ENCODE measurements at places on chromosomes 3 and 15.
A peak's percentile ranks its signal among the peaks of the same experiment; 100 is the strongest.

- H3K36me3 ChIP-seq, result no peaks in the 10 kb centered on the region
- DNase-seq, result no peak
- no peaks in the 10 kb centered on the region for H3K27me3 ChIP-seq
- H3K27ac ChIP-seq, result no peak overlapping the region
Observed at GRCh38 chr3:7437231-7437630, 576.3 kb downstream of the GRM7 start.

GRCh38 chr15:55740359-55740878 lies 2.5 kb downstream of the PRTG start:
- H3K27me3 ChIP-seq, result peaks cover 41% of the 10 kb centered on the region
- no peak overlapping the region for H3K27ac ChIP-seq
- H3K4me3 ChIP-seq, result no peak overlapping the region
- peaks cover 3% of the 10 kb centered on the region for H3K4me1 ChIP-seq
- DNase-seq, result no peak

GRCh38 chr3:51681453-51681852 lies 10.4 kb downstream of the TEX264 start:
- H3K4me1 ChIP-seq, result peaks cover 94% of the 10 kb centered on the region
- H3K4me3 ChIP-seq, result peak overlapping the region; percentile 73
- peak overlapping the region; percentile 87 for H3K27ac ChIP-seq
- DNase-seq, result peak; percentile 78
- H3K36me3 ChIP-seq, result peaks cover 63% of the 10 kb centered on the region

DNA sequence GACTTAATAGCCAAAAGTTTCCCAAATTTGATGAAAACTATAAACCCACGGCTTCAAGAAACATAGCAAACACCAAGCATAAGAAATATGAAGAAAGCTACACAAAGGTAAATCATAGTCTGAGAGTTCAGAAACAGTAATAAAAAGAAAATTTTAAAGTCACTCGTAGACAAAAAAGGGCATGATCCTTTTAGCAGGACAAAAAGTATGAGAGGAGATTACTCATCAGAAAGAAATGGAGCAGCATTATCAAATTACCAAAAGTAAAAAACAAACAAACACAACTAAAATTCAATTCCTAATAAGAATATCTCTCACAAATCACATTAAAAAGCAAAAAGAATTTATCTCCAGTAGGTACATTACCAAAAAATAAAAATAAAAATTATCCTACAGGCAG lies 279.4 kb upstream of the UBE2E2 start:
- H3K36me3 ChIP-seq, result no peaks in the 10 kb centered on the region
- H3K4me1 ChIP-seq, result no peaks in the 10 kb centered on the region
- no peaks in the 10 kb centered on the region for H3K27me3 ChIP-seq
- H3K4me3 ChIP-seq, result no peak overlapping the region
- H3K27ac ChIP-seq, result no peak overlapping the region

- H3K4me1 ChIP-seq, result peaks cover 43% of the 10 kb centered on the region
- H3K27ac ChIP-seq, result peak overlapping the region; percentile 8
- DNase-seq, result peak; percentile 19
- no peaks in the 10 kb centered on the region for H3K36me3 ChIP-seq
Observed at GRCh38 chr15:31304751-31305365, 21.8 kb upstream of the KLF13 start.

DNA sequence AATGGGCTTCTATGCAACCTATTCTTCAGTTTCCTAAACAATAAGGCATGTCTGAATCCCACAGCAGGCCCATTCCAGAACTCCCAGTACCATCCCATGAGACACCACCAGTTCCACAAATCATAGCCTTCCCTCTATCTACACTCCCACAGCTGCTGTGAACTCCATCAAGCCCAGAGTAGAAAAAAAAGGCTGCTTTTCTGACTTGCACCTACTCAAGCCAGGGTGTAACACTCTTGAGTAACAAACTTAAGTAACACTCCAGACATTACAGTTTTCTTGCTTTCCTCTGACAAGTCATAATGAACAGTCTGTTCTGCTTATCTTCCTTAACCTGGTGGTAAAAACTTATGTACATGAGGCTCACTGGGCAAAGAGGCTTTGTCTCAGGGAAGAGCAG lies 283.1 kb downstream of the NFKBIZ start:
- H3K4me1 ChIP-seq, result peaks cover 20% of the 10 kb centered on the region
- H3K4me3 ChIP-seq, result no peak overlapping the region
- H3K27ac ChIP-seq, result no peak overlapping the region
- H3K27me3 ChIP-seq, result peaks cover 5% of the 10 kb centered on the region

GRCh38 chr15:70632079-70632478 lies 131.3 kb downstream of the UACA start:
- no peak for DNase-seq
- H3K36me3 ChIP-seq, result no peaks in the 10 kb centered on the region
- H3K27ac ChIP-seq, result no peak overlapping the region

GRCh38 chr3:102069211-102069662 lies 219.9 kb downstream of the NFKBIZ start:
- no peak overlapping the region for H3K27ac ChIP-seq
- no peak for DNase-seq
- H3K36me3 ChIP-seq, result no peaks in the 10 kb centered on the region
- H3K27me3 ChIP-seq, result no peaks in the 10 kb centered on the region
- H3K4me3 ChIP-seq, result no peak overlapping the region

DNA sequence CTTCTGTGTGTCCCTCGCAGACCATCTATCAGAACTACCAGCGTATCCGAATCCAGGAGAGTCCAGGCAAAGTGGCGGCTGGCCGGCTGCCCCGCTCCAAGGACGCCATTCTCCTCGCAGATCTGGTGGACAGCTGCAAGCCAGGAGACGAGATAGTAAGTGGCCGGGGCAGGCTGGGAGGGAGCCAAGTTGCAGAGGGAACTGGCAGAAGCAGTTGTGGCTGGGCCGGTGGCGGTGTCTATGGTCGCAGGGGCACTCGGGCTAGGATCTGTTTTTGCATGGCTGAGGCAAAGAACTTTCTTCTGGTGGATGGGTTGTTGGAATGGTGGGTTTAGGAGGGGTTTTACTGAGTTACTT lies 10.1 kb downstream of the MCM2 start:
- H3K27ac ChIP-seq, result peak overlapping the region; percentile 9
- DNase-seq, result no peak
- no peaks in the 10 kb centered on the region for H3K27me3 ChIP-seq

DNA sequence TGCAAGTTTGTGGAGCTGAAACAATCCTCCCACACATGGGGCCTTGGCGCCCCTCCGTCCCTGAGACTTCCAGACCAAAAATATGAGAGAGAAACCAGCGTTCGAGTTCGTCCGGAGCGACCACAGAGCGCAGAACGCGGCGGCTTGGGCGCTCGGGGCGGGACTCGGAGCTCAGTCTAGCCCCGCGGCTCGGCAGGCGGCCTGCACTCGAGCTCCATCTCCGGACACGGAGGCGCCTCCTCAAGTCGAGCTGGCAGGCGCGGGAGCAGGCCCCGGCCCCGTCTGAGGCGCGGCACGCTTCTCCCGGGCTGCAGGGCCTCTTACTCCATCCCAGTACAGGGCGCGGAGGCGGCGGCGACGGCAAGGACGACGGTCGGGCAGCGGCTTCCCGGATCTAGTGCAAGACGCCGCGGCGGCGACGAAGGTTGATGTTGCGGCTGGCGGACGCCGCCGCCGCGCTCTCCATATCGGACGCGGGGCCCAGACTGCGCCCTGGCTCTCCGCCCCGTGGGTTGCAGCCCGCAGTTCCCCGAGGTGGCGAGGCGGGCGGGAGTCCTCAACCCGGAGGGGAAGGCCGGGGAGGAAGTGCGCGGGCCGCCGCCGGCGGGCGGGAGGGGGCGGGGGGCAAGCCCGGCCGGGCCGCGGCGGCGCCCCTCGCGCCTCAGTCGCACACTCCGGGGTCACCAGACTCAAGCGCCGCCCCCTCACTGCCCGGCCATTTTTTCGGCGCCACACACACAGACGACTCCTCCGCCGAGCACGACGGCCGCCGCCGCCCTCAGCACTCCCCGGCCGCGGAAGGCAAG lies 674 bp downstream of the MSL2 start:
- DNase-seq, result peak; percentile 85
- peak overlapping the region; percentile 95 for H3K27ac ChIP-seq
- peaks cover 30% of the 10 kb centered on the region for H3K4me1 ChIP-seq

DNA sequence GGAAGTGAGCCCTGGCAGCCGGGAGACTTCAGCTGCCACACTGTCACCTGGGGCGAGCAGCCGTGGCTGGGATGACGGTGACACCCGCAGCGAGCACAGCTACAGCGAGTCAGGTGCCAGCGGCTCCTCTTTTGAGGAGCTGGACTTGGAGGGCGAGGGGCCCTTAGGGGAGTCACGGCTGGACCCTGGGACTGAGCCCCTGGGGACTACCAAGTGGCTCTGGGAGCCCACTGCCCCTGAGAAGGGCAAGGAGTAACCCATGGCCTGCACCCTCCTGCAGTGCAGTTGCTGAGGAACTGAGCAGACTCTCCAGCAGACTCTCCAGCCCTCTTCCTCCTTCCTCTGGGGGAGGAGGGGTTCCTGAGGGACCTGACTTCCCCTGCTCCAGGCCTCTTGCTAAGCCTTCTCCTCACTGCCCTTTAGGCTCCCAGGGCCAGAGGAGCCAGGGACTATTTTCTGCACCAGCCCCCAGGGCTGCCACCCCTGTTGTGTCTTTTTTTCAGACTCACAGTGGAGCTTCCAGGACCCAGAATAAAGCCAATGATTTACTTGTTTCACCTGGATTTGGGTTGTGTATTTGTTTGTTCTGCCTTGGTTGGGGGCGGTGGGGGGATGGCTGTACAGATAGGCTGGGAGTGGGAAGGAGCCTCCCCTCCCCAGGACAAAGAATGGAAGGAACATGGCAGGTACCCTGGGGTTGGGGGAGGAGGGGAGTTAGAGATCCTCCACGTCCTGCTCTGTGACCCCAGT lies 2.9 kb upstream of the GRM2 start:
- DNase-seq, result no peak
- H3K27me3 ChIP-seq, result peaks cover 6% of the 10 kb centered on the region
- H3K36me3 ChIP-seq, result peaks cover 24% of the 10 kb centered on the region
- peaks cover 3% of the 10 kb centered on the region for H3K4me1 ChIP-seq

DNA sequence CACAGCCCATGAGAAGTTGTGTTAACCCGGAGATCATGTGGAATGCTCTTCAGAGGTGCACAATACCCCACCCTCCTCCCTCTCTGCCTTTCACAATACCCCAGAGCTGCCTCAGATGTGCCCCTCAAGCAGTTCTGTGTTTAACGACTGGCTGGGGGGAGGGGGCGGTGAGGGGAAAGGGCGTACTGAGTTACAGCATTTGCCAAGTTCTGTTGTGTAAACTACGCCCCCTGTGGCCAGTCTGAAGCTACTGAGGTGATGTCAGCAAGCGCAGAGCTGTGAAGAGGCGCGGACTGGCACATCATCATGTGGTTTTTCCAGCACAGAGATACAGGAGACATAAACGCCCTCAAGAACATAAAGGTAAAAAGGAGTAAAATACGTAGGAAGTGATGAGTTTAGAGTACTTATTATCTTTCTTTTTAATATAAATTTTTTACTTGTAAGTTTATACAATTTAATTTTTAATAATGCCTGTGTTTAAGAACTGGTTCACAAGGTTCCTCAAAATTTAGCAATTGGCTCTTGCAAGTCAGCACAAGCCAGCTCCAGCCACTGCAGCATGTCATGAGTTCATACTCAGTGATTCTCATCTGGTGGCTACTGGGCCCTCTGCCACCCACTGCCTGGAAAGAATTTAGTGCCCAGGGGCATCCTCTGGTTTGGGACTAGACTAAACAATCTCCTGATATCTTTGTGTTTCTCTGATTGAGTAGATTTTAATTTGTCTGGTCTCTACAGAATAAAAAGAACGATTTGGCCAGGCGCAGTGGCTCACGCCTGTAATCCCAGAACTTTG lies 1.7 kb downstream of the EPB42 start:
- DNase-seq, result no peak
- peaks cover 20% of the 10 kb centered on the region for H3K27me3 ChIP-seq
- H3K36me3 ChIP-seq, result no peaks in the 10 kb centered on the region
- H3K27ac ChIP-seq, result no peak overlapping the region

GRCh38 chr3:21750831-21751391 lies at the start of gene ZNF385D:
Gene ZNF385D, minus strand, starts transcription at chr3:21751210. Its CDS starts 294 bp downstream, at chr3:21750916.
- DNase-seq, result no peak
- no peaks in the 10 kb centered on the region for H3K36me3 ChIP-seq
- no peak within 1 kb of the TSS for H3K27ac ChIP-seq
- H3K4me1 ChIP-seq, result no peaks in the 10 kb centered on the region
- no peak within 1 kb of the TSS for H3K4me3 ChIP-seq

DNA sequence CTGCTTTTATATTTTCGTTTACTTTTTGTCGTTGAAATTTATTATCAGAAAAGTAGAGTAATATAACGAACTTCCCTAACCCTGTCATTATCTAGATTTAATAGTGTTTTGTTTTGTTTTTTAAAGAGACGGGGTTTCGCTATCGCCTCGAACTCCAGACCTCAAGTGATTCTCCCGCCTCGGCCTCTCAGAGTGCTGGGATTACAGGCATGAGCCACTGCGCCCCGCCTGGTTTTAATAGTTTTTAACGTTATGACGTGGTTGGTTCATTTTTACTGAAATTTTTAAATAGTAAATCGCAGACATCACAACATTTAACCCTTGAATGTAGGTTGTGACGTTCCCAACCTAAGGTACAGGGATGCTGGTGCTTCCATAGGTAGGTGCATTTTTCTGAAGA lies 1.0 kb downstream of the NGRN start:
- peak; percentile 39 for DNase-seq
- H3K36me3 ChIP-seq, result peaks cover 37% of the 10 kb centered on the region
- peak overlapping the region; percentile 98 for H3K27ac ChIP-seq
- no peaks in the 10 kb centered on the region for H3K27me3 ChIP-seq

DNA sequence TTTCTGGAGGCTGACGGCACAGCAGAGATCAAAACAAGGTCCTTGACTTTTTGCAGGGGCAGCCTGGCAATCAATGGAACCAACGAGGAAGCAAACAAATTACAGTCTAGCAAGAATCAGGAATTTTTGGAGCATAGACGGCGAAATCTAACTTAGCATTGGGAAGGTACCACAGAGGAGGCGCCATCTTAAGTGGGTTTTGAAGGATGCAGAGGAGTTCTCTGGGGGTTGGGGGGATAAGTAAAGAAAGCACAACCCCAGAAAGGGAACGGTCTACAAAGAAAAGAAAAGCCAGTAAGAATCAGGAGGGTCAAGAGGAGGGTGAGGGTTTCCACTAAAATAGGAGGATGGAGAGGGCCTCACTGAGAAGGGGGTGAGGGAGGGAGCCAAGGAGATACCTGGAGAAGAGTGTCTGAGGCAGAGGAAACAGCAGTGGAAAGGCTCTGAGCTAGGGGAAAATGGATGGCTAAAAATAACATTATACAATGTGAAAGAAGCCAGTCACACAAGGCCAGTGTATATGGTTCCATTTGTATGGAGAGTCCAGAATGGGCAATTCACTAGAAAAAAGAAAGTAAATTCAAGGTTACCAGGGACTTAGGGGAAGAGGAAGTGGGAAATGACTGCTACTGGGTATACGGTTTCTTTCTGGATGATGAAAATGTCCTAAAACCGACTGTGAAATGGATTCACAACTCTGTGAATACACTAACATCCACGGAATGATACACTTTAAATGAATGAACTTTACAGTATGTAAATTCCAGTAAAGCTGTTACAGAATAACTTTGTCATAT lies 25.2 kb upstream of the IQSEC1 start:
- peaks cover 21% of the 10 kb centered on the region for H3K27me3 ChIP-seq
- no peak overlapping the region for H3K4me3 ChIP-seq
- no peak for DNase-seq
- no peak overlapping the region for H3K27ac ChIP-seq
- peaks cover 8% of the 10 kb centered on the region for H3K4me1 ChIP-seq

- H3K4me3 ChIP-seq, result no peak overlapping the region
- no peaks in the 10 kb centered on the region for H3K27me3 ChIP-seq
- no peaks in the 10 kb centered on the region for H3K4me1 ChIP-seq
- no peak for DNase-seq
- H3K27ac ChIP-seq, result no peak overlapping the region
- no peaks in the 10 kb centered on the region for H3K36me3 ChIP-seq
Observed at GRCh38 chr3:4138786-4139431, 164.3 kb upstream of the SETMAR start.

- H3K27me3 ChIP-seq, result peaks cover 41% of the 10 kb centered on the region
- no peak for DNase-seq
- no peak overlapping the region for H3K27ac ChIP-seq
- no peaks in the 10 kb centered on the region for H3K36me3 ChIP-seq
Observed at GRCh38 chr3:39497753-39498152, 30.3 kb downstream of the MOBP start.

Measured in activated CD8-positive, alpha-beta T cell treated with anti-CD3 and anti-CD28 coated beads, Interleukin-2, amount 10 ng/mL, durations not matched to agents 7 days and 5 days (primary cell).